ENCODE measurements at places on chromosomes 5 and 9. TPM values are rescaled to one million over a fixed set of nuclear protein-coding genes. Genes with fewer than 3 reads are reported as not detected.

DNA sequence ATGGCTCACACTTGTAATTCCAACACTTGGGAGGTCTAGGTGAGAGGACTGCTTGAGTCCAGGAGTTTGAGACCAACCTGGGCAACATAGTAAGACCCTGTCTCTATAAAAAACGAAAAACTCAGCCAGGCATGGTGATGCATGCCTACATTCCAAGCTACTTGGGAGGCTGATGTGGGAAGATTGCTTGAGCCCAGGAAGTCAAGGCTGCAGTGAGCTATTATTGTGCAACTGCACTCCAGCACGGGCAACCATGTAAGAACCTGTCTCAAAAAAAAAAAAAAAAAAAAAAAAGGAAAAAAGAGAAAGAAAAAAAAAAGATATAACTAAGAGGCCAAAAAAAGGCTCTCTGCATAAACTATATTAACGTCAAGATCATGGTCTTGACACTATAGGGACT, 27.3 kb downstream of the GIN1 start:
- peaks cover 14% of the 10 kb centered on the region for H3K36me3 ChIP-seq
- no peaks in the 10 kb centered on the region for H3K27me3 ChIP-seq
- no peak overlapping the region for H3K27ac ChIP-seq
- no peak overlapping the region for H3K4me3 ChIP-seq

DNA sequence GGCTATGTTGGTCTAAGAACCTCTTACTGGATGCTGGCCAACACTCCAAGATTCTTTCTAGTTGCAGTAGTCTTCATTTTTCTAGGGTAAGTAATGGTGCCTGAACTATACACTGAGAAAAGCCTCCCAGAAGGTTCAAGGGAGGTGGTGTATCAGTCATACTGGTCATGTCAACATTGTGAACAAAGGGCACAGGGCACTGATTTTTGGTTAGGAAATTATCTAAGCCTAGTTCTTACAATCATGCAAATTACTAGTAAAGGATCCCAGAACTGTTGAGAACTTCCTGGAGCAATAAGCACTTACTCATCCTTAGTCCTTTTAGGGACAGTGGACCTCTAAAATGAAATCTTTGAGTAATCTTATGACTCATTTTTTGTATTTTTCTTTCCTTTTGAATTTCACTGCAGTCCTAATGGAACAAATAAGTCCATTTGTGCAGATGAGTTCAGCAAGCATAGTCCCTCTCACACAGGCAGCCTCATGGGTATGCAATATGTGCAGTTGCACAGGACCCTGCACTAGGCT, 21.1 kb upstream of the CDC42SE2 start:
- no peaks in the 10 kb centered on the region for H3K4me1 ChIP-seq
- no peak for DNase-seq
- no peak overlapping the region for H3K4me3 ChIP-seq
- no peak overlapping the region for H3K27ac ChIP-seq
- H3K36me3 ChIP-seq: no peaks in the 10 kb centered on the region

Gene NSD1
- total RNA-seq: 161 TPM

DNA sequence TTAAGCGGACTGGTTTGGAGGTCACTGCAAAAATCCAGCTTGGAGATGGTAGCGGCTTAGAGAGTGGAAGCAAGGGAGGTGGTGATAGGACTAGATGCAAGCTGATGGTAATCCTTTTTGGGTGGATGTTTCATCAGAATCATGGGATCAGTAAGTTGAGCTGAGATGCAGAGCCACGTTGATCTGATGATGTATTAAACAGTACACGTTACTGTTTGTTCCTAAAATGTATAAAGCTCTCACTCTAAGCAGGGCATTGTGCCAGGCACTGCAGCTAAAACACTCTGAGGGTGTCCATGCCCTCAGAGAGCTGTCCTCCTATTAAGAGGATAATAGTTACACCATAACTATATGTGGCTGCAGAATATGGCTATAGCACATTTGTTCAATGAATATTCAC, 93.1 kb downstream of the JAKMIP2 start:
- no peak overlapping the region for H3K4me3 ChIP-seq
- no peak for DNase-seq
- no peaks in the 10 kb centered on the region for H3K27me3 ChIP-seq
- peaks cover 15% of the 10 kb centered on the region for H3K4me1 ChIP-seq
- H3K36me3 ChIP-seq: no peaks in the 10 kb centered on the region
- no peak overlapping the region for H3K27ac ChIP-seq

Gene SLC45A2
- total RNA-seq: 0.45 TPM

Gene PRR7
- total RNA-seq: 5.9 TPM

DNA sequence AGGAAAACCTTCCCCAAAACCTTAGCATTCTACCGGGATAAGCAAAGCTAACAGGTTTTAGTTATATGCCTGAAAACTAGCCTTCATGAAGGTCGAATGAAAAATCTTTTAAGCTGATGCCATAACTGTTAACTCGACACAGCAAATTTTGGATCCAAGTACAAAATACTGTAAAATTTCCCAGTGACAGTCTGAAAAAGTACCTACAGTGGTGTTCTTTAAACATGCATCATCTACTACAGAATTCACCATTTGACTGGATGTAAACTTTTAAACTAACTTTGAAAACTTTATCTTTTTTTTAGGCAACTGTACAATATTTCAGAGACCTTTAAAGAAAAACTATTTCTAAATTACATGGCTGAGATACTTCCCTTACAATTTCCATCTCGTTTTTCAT, 791 bp downstream of the RAPGEF6 start:
- H3K4me3 ChIP-seq: peak overlapping the region; percentile 96
- peak overlapping the region; percentile 99 for H3K27ac ChIP-seq
- no peaks in the 10 kb centered on the region for H3K36me3 ChIP-seq
- no peak for DNase-seq
- H3K4me1 ChIP-seq: peaks cover 16% of the 10 kb centered on the region
- H3K27me3 ChIP-seq: no peaks in the 10 kb centered on the region
